ENCODE measurements at places on chromosomes 6 and 20. TPM values are rescaled to one million over a fixed set of nuclear protein-coding genes. Genes with fewer than 3 reads are reported as not detected.

ANGPT4 gene
- 0.06 TPM for total RNA-seq

POPDC3 gene
- total RNA-seq, result 8.2 TPM

SDCBP2 gene
- 1.6 TPM for total RNA-seq

PHF1 gene
- total RNA-seq, result 25.6 TPM

CLPSL1 gene
- total RNA-seq, result not detected

WFDC10A gene
- not detected for total RNA-seq

UST gene
- 33.9 TPM for total RNA-seq

GABRR1 gene
- not detected for total RNA-seq

ARFGEF3 gene
- total RNA-seq, result 3.2 TPM

TRAPPC3L gene
- not detected for total RNA-seq

VSTM2L gene
- 2.9 TPM for total RNA-seq

SIRPD gene
- not detected for total RNA-seq

SRC gene
- total RNA-seq, result 15.4 TPM

DDX43 gene
- not detected for total RNA-seq

GTSF1L gene
- total RNA-seq, result not detected

CDC25B gene
- 22.9 TPM for total RNA-seq

WFDC8 gene
- total RNA-seq, result not detected

CLDN20 gene
- total RNA-seq, result not detected

C6orf47 gene
- total RNA-seq, result 17.1 TPM

CGAS gene
- 0.90 TPM for total RNA-seq

MACROD2 gene
- total RNA-seq, result 11.9 TPM

ZNF334 gene
- 45.9 TPM for total RNA-seq

APOBEC2 gene
- total RNA-seq, result not detected

ZNF337 gene
- total RNA-seq, result 22.4 TPM

BPIFB1 gene
- not detected for total RNA-seq

PHACTR3 gene
- 0.22 TPM for total RNA-seq

C2 gene
- total RNA-seq, result 1.1 TPM

Data from neural progenitor cell (in vitro differentiated cells).